ENCODE measurements at places on chromosomes 2 and 18.

DNA sequence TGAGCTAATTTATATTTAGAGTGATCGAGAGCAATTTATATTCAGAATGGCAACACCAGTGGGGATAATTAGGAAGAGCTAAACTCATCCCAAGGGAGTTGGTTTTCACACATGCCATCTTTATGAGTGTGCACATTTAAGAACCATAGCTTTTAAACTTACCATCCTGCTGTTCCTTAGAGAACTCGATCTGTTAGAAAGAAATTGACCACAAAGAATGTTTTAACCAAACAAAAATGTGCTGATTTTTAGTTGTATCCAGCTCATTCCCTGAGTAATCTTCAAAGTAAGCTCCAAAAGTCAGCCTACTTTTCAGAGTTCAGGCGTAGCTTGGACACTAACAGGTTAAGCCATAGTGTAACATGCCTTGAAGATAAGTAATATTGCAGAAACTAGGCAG lies 12.6 kb downstream of the MYL1 start:
- DNase-seq = no peak

- no peak for DNase-seq
Observed at GRCh38 chr2:190540048-190540447, 5.5 kb upstream of the NEMP2 start.

DNA sequence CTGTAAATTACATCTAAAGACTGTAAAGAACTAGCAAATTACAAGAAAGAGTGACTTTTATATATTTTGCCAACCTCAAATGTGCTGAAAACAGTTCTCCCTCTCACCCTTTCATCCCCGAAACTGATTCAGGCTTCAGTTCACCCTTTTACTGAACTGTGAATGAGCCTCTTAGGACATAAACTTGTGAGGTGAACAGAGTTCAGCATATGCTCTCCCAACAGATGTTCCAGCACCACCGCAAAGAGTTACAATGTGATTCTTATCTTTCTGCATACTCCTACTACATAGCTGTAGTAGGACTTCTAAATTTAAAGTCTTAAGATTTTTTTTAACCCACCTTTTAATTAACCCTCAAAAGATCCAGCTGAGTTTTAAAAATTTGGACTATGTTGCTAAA lies 1.2 kb upstream of the ZCCHC2 start:
- no peak for DNase-seq

- DNase-seq = no peak
Observed at GRCh38 chr2:184091456-184091855, 506.9 kb upstream of the ZNF804A start.

DNA sequence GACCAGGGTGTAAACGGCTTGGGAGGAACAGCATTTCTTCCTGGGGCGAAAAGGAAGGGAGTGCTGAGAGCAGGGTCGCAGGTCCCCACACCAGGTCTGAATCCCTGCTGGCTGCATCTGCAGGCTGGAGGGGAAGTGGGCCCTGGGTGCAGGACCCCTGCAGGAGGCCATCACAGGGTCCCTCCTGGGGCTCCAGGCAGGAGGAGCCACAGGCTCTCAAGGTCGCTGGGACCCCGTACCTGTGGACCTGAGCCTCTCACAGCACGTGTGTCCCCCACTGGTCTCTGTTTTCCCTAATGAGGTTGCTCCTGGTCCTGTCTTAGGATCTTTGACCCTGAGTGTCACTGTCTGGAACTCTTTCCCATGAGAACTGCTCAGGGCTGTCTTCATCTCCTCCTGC lies 147.8 kb upstream of the ZNF236 start:
- no peak for DNase-seq

GRCh38 chr2:202317080-202317857 lies 51.7 kb downstream of the NOP58 start:
- DNase-seq = no peak

DNA sequence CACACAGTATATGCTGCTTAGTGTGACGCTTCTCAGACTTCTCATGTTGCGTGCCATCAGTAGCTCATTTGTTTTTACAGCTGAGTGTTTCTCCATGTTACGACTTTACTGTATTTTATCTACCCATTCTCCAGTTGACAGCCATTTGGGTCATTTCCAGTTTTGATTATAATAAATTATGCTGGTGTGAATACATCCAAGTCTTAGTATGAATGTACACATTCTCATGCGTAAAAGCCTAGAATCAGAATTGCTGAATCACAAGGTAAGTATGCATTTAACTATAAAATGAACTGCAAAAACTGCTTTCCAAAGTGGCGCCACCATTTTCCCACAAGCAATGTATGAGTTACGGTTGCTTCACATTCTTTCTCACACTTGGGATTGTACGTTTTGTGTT lies 184.2 kb upstream of the SLC35G4 start:
- DNase-seq = no peak

DNA sequence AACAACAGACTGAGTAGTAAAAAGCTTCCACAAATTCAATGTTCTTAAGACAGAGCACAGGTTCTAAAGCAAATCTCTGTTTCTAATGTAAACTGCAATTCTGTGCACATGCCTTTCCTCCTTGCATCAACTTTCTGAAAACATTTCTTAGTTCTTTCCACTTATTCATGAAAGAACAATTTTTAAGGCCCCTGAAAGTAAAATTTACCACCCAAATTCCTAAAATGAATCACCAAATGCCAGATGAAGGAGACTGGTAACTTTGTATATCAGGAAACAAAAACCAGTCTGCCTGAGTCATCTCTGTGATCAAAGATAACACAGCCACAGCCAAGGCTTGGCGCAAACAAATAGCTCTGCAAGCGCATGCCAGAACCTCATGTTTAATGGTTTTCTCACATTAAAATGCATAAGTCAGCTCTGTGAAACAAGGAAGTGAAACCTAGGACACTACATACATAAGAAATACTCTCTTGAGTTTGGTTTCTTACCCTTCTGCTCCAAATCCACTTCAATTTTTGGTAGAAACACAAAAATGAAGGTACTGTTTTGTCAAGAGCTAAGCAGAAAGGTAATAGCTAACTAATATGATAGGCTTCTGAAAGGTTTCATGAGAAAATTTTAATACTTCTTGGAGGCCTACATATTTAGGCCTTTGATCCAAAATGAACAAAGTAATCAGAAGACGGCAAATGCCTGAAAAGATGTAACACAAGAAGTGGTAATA lies 169.4 kb downstream of the THADA start:
- DNase-seq = peak; percentile 38
